ENCODE measurements at places on chromosomes 3 and 15.
A peak's percentile ranks its signal among the peaks of the same experiment; 100 is the strongest.

GRCh38 chr3:115859002-115859807 lies 235.9 kb downstream of the GAP43 start:
- no peak for DNase-seq

- no peak for DNase-seq
These were observed 256.9 kb upstream of the TGFBR2 start for GRCh38 chr3:30349507-30349906.

DNA sequence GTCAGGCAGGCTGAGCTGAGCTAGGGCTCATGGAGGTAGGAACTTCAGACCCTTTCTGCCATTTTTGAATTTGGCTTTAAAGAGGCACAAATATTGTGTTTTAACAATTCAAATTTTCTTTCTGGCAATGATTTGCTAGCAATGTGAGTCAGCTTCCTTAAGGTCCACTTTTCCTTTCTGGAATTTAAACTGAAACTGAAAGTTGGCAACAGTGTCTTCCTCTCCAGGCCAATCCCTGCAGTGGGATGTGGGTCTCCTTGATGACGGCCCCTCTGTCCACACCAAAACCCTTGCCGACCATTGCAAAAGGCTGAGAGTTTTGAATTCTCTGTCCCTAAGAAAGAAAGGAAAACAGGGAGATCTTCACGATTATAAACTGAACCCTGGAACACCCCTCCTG lies 27.1 kb downstream of the RPSA start:
- no peak for DNase-seq

- no peak for DNase-seq
These were observed 247.7 kb downstream of the AGBL1 start for GRCh38 chr15:86327230-86327865.

DNA sequence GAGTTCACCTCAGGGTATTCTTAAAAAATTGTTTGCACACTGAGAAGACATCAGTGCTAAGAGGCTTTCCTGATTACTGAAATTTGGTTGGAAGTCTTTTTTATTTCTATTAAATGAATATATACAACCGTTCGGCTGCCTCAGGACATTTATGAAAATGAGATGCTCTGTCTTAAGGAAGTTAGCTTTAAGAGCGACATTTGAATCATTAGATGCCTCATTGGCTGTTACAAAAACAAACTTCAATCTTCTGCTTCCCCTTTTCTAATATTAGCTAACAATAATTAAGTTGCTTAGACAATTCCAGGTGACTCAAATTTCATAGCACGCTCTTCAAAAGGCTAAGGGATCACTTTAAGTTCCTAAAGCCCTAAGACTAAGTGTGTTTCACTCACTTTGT lies 673.7 kb downstream of the FHIT start:
- no peak for DNase-seq

GRCh38 chr15:67061811-67062368 lies 3.5 kb upstream of the SMAD3 start:
- no peak for DNase-seq

DNA sequence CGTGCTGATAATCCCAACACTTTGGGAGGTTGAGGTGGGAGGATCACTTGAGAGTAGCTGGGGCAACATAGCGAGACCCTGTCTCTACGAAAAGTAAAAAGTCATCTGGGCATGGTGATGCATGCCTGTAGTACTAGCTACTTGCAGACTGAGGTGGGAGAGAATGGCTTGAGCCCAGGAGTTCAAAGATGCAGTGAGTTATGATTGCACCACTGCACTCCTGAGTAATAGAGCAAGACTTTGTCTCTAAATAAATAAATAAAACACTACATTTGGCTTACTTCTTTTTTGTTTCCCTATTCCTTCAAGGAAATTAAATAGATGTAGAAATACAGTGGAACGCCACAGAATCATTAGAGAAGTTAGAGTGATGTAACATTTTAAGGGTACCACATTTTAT lies 20.1 kb upstream of the LDHAL6B start:
- no peak for DNase-seq

- DNase-seq: no peak
These were observed 28.4 kb downstream of the TP63 start for GRCh38 chr3:189659571-189659970.

DNA sequence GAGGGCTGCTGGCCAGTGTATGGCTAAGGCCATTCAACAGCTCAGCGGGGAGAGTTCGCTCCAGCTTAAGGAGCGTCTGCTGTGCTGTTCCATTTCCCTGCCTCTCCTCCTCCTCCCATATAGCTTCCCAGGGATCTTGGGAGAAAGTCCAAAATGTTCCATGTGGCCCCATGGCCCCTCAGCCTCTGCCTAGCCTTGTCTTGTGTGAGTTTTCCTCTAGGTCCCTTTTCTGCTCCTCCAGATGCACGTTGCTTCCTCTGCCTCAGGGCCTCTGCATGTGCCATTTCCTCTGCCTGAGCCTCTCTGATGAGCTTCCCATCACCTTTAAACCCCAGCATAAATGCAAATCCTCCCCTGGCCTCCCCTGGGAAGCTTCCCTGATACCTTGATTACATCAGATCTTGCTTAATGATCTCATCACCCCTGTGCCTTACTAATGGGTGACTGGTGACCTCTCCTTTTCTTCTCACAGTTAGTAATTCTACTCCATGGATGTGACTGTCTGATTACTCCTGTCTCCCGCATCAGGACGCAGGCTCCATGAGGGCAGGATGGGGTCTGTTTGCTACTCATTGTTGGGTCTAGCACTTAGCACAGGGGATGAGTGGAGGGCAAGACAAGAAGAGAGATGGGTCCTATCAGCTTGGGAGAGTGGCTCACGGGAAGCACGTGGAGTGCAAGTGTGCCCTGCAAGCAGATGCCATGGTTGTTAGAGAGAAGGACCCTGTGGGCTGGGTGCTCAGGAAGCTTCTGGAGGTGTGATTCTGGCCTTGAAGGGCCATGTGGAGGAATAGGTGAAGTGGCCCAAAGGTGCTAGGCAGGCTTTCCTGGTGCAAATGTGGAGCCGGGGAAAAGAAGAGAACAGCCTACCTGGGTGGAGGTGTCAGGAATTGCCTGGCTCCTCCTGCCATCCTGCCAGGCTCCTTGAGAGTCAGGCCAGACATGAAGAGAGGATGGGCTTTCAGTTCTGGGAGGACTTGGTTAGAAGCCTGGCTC lies 23.8 kb downstream of the ITGA11 start:
- no peak for DNase-seq

DNA sequence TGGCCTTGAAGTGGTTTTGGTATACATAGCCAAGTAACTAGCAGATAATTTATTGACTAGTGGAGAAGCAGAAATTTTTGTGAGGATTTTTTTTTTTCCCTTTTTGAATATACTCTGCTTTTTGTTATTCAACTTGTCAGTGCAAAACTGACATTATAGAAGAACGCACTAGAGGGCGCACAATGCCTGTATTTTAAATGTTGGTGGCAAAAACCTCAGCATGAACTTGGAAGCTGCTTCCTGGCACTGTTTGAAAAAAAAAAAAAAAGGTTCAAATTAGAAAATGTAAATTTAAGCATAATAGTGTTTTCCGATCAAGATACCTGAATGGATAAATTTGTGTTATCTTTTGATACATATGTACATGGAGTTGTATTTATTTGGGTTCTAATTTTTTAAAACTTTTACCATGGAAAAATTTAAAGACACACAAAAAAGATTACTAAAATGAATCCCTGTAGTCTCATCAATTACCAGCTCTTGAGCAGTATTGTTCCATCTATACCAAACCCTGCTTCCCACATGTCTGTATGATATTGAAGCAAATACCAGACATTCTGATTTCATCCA lies 56.0 kb downstream of the SLC25A26 start:
- peak; percentile 63 for DNase-seq
